ENCODE measurements at places on chromosomes 12 and 14.
A peak's percentile ranks its signal among the peaks of the same experiment; 100 is the strongest.

- no peak for DNase-seq
These were observed 31.5 kb upstream of the TMPO start for GRCh38 chr12:98483621-98484503.

DNA sequence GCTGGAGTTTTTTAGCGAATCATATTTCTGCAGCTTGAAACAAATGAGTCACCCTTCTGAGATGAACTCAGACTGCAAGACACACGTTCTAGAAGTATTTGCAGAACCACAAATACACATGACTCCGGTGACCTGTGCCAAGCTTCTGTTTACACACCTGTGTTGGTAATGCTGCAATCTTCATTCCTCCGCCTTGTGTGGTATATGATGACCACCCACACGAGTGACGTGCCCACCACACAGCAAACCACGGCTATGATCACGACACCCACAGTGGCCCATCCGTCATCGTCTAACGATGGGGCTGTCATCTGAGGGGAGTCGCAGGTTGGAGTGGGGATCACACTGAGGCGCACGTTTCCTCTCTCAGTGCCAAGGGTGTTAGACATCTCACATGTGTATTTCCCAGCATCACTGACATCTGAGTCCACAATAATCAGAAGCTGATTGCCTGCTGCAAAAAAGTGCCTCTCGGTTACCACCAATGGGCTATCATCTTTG is 43.0 kb downstream of the LRIG3 start:
- no peak for DNase-seq

DNA sequence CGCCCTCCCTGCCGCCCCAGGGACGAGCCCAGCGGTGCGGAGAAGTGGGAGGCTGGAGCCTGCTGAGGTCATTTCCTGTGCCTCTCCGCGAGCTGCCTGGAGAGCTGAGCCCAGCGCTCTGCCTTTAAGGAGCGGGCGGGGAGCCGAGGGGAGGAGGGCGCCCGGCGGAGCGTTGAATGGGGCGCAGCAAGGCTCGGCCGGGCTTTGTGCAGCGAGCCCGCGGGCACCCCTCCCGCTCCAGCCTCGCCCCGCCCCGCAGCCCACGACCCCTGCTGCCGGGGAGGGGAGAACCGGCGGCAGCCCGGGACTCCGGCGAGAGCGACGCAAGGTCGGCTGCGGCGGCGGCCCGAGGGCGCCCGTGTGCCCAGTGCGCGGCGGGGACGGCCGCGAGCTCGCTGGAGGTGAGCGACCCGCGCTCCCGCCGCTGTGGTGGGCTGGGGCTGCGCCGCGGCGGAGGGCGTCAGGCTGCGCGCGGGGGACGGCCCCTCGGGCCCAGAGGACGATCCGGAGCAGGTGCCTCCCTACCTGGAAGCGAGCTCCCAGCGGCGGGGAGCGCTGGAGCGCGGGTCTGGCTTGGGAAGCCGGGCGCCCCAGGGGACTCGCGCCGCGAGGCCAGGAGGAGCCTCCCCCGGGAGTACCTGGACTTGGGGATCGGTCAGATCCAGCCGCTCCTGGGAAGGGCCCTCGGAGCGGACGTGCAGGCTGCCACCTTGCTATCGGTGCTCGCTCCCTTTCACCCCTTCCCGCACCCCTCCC is at the start of gene PLEKHH1:
Gene PLEKHH1, plus strand, starts transcription at position 293 of the 756 bp plus-strand sequence. CDS start 8,578 bp downstream, outside the sequence.
- peak; percentile 68 for DNase-seq

GRCh38 chr14:73238424-73238852 is 1.1 kb downstream of the PAPLN start:
- no peak for DNase-seq

GRCh38 chr12:103858953-103859601 is 18.0 kb upstream of the NT5DC3 start:
- peak; percentile 76 for DNase-seq

GRCh38 chr12:50542448-50542847 is 37.7 kb downstream of the DIP2B start:
- no peak for DNase-seq

DNA sequence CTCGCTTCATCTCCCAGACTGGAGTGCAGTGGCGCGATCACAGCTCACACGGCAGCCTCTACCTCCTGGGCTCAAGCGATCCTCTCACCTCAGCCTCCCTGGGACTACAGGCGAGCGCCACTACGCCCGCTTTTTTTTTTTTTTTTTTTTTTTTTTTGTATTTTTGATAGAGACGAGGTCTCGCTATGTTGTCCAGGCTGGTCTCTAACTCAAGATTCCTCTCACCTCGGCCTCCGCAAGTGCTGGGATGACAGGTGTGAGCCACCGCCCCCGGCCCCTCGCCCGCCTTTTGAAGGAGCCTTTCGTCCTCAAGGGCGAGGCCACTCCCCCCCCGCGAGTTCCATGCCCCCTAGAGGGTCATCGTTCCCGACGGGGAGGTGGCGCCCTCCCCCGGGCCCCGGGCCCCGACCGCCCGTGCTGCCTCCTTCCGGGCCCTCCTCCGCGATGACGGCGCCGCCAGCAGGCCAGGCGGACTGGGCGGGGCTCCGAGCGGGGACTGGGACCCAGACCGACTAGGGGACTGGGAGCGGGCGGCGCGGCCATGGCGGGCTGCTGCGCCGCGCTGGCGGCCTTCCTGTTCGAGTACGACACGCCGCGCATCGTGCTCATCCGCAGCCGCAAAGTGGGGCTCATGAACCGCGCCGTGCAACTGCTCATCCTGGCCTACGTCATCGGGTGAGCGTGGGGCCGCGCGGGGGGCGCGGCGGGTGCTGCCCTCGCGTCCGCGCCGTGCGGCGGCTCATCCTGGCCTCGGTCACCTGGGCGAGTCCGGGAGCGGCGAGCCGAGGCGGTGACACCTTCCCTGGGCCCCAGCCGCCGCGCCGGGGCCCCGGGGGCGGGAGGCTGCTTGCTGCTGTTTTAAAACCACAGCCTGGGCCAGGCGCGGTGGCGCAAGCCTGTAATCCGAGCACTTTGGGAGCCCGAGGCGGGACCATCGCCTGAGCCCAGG is at the start of gene P2RX4:
Gene P2RX4, plus strand, starts transcription at position 506 of the 949 bp plus-strand sequence. Its CDS starts 36 bp downstream, at position 542.
- DNase-seq, result peak; percentile 84

- no peak for DNase-seq
These were observed at the start of gene LTB4R2 for GRCh38 chr14:24309538-24310264. TSS of gene LTB4R2 (plus strand) at chr14:24310140. CDS start at chr14:24310665, 525 bp downstream.

- DNase-seq, result no peak
These were observed 12.7 kb downstream of the PROX2 start for GRCh38 chr14:74863274-74863673.

- DNase-seq, result no peak
These were observed 178.1 kb upstream of the HMGA2 start for GRCh38 chr12:65646127-65646643.

GRCh38 chr14:72663956-72664650 is 229.8 kb downstream of the DPF3 start:
- DNase-seq, result no peak

GRCh38 chr14:68315081-68315480 is 477.8 kb downstream of the ZFP36L1 start:
- DNase-seq, result no peak

DNA sequence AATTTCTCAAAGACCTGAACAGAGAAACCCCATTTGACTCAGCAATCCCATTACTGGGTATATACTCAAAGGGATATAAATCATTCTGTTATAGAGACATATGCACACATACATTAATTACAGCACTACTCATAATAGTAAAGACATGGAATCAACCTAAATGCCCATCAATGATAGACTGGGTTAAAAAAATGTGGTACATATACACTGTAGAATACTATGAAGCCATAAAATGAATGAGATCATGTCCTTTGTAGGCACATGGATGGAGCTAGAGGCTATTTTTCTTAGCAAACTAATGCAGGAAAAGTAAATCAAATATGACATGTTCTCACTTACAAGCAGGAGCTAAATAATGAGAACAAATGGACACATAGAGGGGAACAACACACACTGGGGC is 303.8 kb downstream of the BTG1 start:
- no peak for DNase-seq

DNA sequence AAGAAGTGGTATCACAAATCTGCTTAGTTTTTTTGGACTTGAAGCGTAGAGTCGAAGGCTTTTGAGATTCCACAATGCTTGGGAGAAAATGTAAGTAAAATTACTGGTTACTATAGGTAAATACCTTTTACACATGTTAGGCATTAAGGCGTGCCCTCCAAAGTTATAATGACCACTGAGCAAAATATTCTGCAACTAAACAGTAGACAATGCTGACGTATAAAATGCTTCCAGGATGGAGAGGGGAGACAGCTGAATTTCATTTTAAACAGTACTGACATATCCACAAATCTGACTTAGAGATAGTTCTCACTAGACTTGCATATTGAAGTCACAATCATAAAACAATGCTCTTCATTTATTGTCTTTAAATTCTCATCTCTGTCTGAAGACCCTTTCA is 144.5 kb upstream of the DCN start:
- no peak for DNase-seq

- DNase-seq, result no peak
These were observed 284.6 kb downstream of the BCAT1 start for GRCh38 chr12:24664161-24664880.

DNA sequence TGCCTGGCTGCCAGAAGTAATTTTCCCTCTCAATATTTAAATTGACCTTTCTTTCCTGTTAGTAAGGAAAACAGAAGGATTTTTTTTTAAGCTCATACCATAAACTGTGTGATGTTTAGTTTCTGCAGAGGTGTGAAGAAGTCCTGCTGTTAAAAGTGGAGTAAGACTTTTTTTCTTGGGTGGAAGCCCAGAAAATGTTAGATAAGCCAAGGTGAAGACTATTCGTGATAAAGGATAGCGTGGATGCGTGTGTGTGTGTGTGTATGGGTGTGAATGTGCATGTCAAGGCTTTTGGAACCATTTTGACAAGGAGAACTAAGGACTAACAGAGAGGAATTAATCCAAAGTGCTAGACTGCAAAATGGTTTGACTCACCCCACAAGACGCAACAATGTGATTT is 152.9 kb upstream of the SEL1L start:
- DNase-seq, result no peak

DNA sequence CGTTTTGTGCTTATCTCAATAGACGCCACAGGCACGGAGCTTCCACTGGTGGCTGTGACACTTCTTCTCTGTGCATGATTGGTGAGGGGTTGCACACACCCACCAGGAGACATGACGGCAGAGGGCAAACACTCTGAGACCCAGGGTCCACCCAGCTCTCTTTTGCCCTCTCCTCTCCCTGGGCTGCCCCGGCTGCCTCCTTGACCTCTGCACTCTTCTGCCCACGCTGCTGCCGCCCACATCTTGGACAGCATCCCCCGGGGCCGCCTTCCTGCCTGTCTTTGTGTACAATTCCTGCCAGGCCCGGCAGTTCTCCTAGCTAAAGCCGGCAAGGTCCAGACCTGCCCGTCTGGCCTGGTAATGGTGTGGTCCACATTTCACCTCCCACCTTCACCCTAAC is 44.7 kb downstream of the DPF3 start:
- DNase-seq, result no peak

- DNase-seq, result no peak
These were observed 5.1 kb upstream of the TMED10 start for GRCh38 chr14:75181293-75182062.

- DNase-seq, result no peak
These were observed 188.5 kb downstream of the CCDC91 start for GRCh38 chr12:28378736-28379135.

DNA sequence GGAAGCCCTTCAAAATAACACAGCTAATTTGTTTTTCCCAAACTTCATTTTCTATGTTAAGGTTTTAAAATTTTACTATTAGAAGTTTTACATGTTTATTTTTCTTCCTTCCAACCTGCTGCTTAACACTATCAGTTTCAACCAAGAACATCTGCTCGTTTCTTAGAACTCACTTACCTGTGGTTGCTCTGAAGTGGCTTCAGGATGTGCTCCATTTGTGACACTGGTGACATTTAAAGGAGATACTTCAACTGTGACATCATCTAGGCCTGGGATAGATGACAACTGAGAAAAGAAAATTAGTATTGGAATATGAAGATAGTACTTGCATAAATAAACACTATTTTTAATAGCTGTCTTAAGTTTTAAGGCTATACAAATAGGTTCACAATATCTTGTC is 17.9 kb downstream of the WASHC3 start:
- no peak for DNase-seq

GRCh38 chr14:103905842-103906456 is 22.3 kb upstream of the TDRD9 start:
- DNase-seq, result no peak

DNA sequence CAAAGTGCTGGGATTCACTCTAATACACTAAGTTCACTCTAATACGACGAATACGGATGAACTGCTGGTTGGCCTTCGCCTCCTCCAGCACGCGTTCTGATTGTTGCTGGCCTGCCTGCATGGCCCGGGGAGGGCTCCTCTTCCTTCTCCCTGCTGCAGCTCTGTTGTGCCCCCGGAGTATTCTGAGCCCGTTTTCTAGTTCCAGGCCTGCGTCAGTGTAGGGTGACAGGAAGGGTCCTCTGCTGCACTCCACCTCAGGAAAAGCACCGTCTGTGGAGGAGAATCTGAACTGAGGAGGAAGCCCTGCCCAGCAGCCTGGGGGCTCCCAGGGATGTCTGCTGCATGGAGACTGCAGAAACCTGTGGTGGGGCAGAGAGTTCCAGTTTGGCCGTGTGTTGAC is 44.4 kb downstream of the DDX51 start:
- no peak for DNase-seq

- no peak for DNase-seq
These were observed 17.1 kb upstream of the EMP1 start for GRCh38 chr12:13179211-13180074.

DNA sequence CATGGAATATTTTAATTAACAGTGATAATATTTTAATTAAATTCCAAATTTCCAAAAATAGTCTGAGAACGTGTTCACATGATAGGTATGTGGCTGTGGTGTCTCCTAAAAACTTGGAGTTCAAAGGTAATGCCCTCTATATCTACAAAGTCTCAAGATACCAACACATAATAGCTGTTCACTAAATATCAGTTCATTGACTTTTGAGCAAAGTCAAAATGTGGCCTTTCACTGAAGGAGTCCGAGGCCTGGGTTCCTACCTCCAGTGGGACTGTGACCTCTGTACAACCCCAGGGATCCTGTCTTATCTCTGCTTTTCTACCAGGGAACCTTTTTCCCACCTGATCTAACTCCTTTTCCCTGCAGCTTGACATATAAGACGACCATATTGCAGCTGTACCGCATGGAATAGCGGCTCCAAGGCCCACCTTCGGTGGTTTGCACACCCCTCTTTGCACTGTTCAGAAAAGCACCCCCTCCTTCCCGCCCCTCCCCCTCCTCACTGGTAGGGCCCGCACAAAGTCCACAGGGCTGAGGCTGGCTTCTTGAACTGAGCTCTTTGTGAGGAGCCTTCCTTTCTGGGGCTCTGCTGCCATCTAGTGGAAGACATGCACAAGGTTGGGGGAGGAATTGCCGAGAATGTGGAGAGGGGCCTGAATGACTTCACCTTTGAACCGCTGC is 3.1 kb downstream of the CCND2 start:
- DNase-seq, result peak; percentile 90

GRCh38 chr12:100017056-100017455 is 32.3 kb upstream of the ANKS1B start:
- DNase-seq, result no peak

- DNase-seq, result no peak
These were observed 78.9 kb upstream of the SLC38A2 start for GRCh38 chr12:46451276-46452021.
